Heart right ventricle (tissue), 16 donors: ENCODE measurements at places on chromosomes 6 and 20. TPM values are rescaled to one million over a fixed set of nuclear protein-coding genes. Genes with fewer than 3 reads are reported as not detected.

Gene MYLK4
- 0.42 TPM for total RNA-seq

Gene AKAP7
- total RNA-seq = 15.4 TPM

Gene B4GALT5
- 26.8 TPM for total RNA-seq

Gene TCP1
- 133 TPM for total RNA-seq

Gene SNAI1
- total RNA-seq = 0.59 TPM

Gene TAGAP
- total RNA-seq = 0.60 TPM

Gene ECT2L
- 6.9 TPM for total RNA-seq

Gene KCNK16
- not detected for total RNA-seq

Gene TMC2
- not detected for total RNA-seq

Gene HLA-DMB
- 6.5 TPM for total RNA-seq

Gene SCAF8
- 83.0 TPM for total RNA-seq

Gene SLC26A8
- total RNA-seq = not detected

Gene SLC35A1
- 10.4 TPM for total RNA-seq

Gene EBF4
- 2.7 TPM for total RNA-seq

Gene HCK
- total RNA-seq = 22.9 TPM

Gene CLPSL1
- not detected for total RNA-seq

Gene TMEM74B
- total RNA-seq = 3.3 TPM

Gene SMLR1
- total RNA-seq = not detected

Gene TFAP2C
- total RNA-seq = 0.07 TPM

Gene COX4I2
- 4.3 TPM for total RNA-seq

Gene OPRM1
- not detected for total RNA-seq

Gene EYS
- not detected for total RNA-seq

Gene CDYL
- 35.0 TPM for total RNA-seq

Gene SIRPD
- total RNA-seq = not detected

Gene HAO1
- total RNA-seq = not detected

Gene RNF144B
- total RNA-seq = 14.1 TPM

Gene C20orf202
- not detected for total RNA-seq

Gene RBBP9
- total RNA-seq = 4.8 TPM

Gene CLDN20
- total RNA-seq = not detected

Gene EFCAB8
- total RNA-seq = not detected

Gene RCAN2
- 294 TPM for total RNA-seq

Gene MATN4
- total RNA-seq = not detected

Gene FGD2
- 22.1 TPM for total RNA-seq

Gene RAD21L1
- not detected for total RNA-seq

Gene OTOR
- total RNA-seq = not detected
